ENCODE measurements at places on chromosomes 3 and 15.
A peak's percentile ranks its signal among the peaks of the same experiment; 100 is the strongest.

- peak; percentile 13 for DNase-seq
Observed at GRCh38 chr3:131544557-131544956, 41.8 kb upstream of the MRPL3 start.

GRCh38 chr3:152257563-152258035 lies 11.1 kb upstream of the MBNL1 start:
- DNase-seq, result no peak

DNA sequence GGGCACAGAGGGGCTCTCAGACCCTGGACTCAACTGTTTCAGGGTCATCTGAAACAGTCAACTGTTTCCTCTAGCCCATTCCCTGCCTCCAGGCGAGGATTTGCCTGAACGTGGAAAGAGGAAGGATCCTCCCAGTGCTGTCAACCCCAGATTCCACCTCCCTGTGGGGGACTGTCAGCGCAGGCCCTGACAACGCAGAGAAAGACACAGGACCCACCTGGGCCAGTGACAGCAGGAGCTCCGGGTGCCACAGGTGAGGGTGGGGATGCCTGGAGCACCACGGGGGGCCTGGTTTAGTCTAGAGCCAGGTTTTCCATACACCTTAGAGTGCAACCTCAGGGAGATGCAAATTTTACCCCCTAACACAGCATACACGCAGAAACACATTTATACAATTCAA lies 19.5 kb upstream of the LAMP3 start:
- DNase-seq, result no peak

- DNase-seq, result no peak
Observed at GRCh38 chr3:165770781-165771180, 66.4 kb downstream of the BCHE start.

DNA sequence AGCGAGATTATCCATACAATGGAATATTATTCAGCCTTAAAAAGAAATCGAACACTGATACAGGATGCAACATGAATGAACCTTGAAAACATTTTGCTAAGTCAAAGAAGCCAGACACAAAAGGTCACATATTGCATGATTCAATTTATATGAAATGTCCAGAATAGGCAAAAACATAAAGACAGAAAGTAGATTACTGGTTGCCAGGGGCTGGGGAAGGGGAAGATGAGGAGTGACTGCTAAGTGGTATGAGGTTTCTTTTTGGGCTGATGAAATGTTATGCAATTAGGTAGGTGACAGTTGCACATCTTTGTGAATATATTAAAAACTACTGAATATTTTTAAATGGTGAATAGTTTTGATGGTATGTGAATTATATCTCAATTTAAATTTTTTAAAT lies 38.3 kb downstream of the LRRFIP2 start:
- no peak for DNase-seq

GRCh38 chr3:190886945-190887344 lies 24.5 kb upstream of the GMNC start:
- peak; percentile 42 for DNase-seq

GRCh38 chr3:39211332-39212130 lies 19.1 kb upstream of the XIRP1 start:
- no peak for DNase-seq

GRCh38 chr3:46168583-46169345 lies 39.3 kb downstream of the CCR1 start:
- DNase-seq, result no peak

- DNase-seq, result no peak
Observed at GRCh38 chr3:79766496-79767193, 1.2 kb downstream of the ROBO1 start.

GRCh38 chr3:127744253-127744815 lies 71.6 kb downstream of the ABTB1 start:
- no peak for DNase-seq

- no peak for DNase-seq
Observed at GRCh38 chr3:34858067-34858660, 781.2 kb upstream of the ARPP21 start.

GRCh38 chr3:20066079-20066478 lies 25.8 kb downstream of the KAT2B start:
- DNase-seq, result no peak

DNA sequence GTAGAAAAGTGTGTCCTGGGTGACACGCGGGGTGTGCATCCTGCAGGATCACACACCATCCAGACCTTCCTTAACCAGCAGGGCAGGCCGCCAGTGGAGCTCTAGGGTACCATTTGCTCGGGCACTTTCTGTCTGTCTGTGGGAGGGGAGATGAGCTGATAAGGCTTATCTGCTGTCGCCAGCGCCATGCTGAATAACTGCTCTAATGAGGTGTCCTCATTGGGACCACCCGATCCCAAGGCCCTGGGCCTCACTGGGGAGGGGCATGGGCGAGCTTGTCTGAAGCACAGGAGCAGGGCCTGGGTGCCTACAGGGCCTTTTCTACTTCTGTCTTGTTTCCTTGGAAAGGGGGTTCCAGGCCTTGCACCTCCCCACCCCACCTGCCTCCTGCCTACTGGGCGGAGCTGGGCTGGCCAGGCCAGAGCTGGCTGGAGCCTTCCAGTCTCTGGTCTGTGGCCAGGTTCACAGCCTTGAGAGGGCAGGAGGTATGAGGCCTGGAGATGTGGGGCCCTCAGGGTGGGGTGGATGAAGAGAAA lies 2.5 kb upstream of the GATA2 start:
- DNase-seq, result no peak

DNA sequence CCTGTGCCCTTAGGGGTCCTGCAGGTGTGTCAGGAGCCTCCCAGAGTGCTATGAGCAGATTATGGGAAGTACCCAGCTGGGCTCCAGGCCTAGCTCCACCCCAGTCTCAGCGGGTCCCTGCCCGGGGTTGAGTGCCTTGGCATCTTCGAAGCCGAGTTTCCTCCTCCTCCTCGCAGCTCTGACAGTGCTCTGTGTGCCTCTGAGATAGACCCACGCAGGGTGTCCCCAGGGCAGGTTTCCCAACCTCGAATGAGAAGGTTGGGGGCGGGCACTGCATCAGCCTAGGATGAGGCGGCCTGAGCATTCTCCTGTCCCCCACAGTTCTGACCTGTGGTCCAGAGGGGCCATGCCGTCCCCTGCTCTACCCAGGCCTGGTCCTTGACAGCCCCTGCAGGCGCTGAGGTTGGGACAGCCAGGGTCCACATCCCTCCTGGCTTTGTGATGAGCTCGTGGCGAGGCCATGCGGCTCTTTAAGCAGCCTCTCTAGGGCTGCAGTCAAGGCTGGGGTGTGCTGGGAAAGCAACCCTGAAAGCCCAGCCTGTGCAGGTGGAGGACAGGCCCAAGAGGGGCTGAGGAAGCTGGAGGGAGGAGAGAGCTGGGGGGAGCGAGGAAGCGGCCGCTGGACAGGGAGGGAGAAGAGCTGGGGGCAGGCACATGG lies 20.2 kb upstream of the SKOR1 start:
- no peak for DNase-seq

DNA sequence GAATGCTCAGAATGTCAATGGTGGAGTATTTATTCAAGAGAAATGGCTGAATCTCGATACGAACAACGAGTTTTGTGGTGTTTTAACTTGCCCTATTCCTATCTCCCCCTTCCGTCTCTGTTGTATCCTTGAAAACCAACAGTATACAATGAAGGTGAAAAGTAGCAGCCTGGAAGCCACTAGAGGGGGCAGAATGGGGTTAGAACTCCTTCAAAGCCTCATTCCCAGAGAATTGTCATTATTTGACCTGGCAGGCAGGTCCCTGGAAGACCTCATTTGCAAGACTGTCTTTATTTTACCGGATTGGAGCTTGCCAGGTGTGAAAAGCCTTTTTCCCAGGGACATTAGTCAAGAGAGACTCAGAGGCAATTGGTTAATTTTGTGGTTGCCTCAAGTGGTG lies 139.4 kb downstream of the LRRC28 start:
- no peak for DNase-seq

DNA sequence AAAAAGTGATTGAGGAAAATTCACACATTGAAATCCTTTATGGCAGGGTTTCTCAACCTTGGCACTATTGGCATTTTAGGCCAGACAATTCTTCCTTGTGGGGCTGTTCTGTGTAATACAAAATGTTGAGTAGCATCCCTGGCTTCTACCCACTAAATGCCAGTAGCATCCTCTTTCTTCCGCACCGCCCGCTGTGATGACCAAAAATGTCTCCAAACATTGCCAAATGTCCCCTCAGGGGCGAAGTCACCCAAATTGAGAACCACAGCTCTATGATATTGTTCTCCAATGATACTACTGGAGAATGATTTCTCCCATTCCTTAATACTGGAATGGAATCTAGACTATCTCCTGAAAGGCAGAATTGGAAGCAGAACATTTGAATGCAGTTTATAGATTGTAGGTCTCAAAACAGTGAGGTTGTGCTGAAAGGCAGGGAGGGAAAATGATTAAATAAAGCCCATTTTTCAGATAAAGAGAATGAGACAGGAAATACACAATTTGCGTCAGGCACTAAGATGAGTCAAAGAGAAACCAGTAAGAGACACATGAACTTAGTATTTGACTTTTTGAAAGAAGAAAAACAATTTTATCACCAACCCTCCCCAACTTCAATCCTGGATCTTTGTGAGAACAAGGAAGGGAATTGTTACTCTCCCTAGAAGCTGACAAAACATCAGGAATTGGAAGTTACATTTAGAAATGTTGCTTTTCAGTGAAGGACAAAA lies 101.6 kb upstream of the TNIK start:
- DNase-seq, result no peak

DNA sequence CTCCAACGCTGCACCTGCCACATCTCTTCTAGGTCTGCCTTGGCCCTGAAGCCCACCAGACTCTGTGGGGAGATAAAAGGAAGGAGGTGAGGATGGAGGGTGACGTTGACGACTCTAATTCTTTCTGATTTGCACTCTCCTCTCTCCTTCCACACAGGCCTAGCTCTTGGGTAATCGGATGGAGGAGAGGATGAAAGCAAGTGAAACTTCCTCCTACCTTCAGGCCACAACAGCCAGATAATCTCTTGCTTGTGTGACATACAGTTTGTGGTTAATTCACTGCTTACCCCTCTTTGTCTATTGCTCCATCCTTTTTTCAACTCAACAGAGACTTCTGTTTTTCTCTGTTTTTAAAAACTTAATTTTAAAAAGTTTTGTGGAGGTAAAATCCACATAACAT lies 208.1 kb downstream of the SV2B start:
- no peak for DNase-seq

GRCh38 chr3:17808994-17809393 lies 66.6 kb upstream of the TBC1D5 start:
- DNase-seq, result peak; percentile 5

- DNase-seq, result no peak
Observed at GRCh38 chr3:65226287-65226686, 538.5 kb upstream of the ADAMTS9 start.

- no peak for DNase-seq
Observed at GRCh38 chr3:46910166-46910760, 32.7 kb downstream of the PTH1R start.

DNA sequence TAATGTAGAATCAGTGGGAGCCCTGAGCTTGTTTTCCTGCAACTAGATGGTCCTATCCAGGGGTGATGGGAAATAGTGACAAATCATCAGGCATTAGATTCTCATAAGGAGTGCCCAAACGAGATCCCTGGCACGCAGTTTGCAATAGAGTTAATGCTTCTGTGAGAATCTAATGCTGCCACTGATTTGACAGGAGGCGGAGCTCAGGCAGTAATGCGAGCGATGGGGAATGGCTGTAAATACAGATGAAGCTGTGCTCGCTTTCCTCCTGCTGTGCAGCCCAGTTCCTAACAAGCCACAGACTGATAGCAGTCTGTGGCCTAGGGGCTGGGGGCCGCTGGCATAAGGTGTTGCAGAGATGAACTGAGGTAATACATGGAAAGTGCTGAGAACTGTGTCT lies 28.3 kb upstream of the TMEM42 start:
- no peak for DNase-seq

GRCh38 chr3:128681369-128681829 lies 30.8 kb upstream of the RPN1 start:
- no peak for DNase-seq

- DNase-seq, result peak; percentile 99
Observed at GRCh38 chr15:34239151-34239808, 14.5 kb downstream of the EMC4 start.

- DNase-seq, result peak; percentile 94
Observed at GRCh38 chr3:62601238-62602070, 228.1 kb upstream of the FEZF2 start.

GRCh38 chr3:41742121-41742520 lies 219.8 kb downstream of the ULK4 start:
- DNase-seq, result no peak

DNA sequence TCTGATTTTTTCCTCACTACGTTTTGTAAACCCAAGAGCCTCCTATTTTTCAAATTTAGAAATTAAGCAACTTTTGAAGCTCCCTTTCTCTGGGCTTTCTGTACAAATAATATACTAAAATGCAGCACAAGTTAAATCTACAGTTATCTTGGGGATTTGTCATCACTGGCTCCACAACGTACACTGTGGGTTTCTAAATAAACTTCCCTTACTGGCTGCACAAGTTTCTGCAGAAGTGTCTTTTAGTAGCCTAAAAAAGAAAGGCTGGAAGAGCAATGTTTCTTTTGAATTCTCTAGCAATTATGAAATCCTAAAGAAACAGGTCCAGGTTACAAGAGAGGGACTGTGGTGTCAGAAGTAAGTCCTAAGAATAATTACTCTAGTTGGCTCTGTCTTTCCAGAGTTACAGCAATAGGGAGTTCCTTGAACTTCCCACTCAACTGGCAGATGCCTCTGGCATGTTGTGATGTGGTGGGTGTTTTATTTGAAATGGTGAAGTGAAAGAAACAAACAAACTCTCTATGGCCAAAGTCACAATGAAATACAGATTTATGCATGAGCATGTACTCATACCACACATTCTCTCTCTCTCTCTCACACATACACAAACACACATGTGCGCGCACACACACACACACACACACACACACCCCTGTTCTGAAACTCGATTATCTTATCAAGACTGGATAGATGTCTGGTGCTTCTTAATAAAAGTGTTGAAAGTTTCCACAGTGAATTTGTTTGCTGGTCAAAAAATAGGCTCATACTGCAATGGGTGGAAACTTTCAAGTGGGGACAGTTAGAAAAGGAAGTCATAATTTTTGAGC lies 198.2 kb downstream of the SSR3 start:
- DNase-seq, result no peak

DNA sequence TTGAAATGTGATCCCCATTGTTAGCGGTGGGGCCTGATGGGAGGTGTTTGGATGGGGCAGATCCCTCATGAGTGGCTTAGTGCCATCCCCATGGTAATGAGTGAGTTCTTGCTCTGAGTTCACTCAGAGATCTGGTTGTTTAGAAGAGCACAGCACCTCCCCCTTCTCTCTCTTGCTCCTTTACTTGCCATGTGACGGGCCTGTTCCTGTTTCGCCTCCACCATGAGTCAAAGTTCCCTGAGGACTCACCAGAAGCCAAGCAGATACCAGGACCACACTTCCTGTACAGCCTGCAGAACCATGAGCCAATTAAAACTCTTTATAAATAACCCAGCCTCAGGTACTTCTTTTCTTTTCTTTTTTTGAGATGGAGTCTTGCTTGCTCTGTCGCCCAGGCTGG lies 46.6 kb downstream of the ANP32A start:
- DNase-seq, result no peak

DNA sequence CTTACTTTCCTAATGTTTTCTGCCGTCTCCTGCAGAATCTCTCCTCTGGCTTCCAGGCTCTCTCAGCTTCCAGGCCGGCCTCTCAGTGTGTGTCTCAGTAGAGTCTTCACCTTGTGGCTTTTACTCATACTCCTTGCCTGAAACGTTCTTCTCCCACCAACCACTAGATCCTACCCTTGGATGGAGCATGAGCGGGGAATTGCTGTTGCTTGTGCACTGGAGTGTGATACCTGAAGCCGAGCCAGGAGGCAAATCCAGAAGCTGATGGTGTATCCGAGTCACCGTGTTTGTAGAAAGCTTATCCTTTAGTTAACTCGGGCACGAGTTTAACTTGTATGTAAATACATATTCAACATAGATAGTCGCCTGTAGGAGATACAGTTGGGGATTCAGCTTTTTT lies 285.0 kb upstream of the C2CD4B start:
- DNase-seq, result no peak

GRCh38 chr15:42108189-42108588 lies 13.8 kb upstream of the PLA2G4D start:
- DNase-seq, result peak; percentile 35
